Stimulated activated CD8-positive, alpha-beta memory T cell treated with anti-CD3 and anti-CD28 coated beads, Interleukin-15, amount 100 ng/mL, for 24 hours (primary cell): ENCODE measurements at places on chromosomes 1 and 21.

- no peak for DNase-seq
These were observed 156.5 kb downstream of the SLC45A1 start for GRCh38 chr1:8474369-8474768.

DNA sequence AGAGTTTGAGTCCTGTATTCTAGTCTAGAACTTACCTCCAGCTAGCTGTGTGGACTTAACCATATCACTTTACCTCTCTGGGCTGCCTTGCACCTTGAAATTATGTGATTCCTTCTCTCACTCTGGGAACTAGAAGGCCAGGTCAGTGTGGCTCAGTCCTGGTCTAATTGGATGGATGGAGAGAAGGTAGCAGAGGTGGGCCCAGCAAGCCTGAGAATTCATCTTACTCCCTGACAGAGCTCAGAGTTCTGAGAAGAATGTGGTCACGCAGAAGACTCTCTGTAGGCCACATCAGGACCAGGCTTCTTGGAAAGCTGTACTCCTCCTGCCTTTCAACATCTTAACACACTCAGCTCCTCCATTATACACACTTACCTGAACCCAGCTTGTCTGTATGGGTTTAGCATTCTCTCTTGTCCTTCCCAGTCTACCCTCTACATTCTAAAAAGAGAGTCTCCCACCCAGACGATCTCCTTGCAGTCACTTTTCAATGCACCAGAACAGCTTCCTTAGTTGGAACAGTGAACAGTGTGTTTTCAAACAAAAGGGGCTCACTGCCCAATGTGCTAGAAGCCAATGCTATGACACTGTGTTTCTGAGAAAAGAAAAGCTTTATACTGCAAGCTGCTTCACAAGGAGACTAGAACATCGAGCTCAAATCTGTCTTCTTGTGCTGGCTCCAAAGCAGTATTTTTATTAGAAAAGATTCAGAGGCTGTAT lies 60.5 kb downstream of the CAPN9 start:
- DNase-seq, result no peak

DNA sequence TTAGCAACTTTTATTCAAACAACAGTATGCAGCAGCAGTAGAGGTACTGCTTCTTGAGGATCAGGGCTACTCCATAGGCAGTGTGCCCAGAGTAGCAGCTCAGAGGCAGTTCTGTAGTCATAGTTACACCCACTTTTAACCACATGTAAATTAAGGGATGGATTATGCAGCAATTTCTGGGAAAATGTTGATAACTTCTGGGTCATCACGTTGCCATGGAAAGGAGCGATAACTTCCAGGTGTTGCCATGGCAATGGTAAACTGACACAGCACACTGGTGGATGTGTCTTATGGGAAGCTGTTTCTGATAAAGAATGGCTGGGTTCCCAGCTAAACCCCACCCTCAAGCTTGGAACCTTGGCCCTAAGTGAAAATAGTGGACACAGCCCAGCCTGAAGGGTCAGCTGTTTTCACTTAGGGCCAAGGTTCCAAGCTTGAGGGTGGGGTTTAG lies 29.0 kb upstream of the PLA2G2A start:
- no peak for DNase-seq

GRCh38 chr1:93440706-93441105 lies 7.2 kb upstream of the FNBP1L start:
- no peak for DNase-seq

DNA sequence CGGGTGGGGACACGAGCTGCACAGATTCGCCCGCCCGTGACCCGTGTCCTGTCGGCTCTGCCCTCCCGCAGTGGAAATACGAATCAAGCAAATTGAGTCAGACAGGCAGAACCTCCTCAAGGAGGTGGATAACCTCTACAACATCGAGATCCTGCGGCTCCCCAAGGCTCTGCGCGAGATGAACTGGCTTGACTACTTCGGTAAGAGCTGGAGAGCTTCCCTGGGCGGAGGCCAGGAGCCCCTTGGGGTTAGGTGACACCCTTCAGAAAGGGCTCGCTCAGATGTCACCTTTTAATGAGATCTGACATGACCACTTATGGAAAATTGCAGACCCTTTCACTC lies 489 bp downstream of the CDCA8 start:
- no peak for DNase-seq

GRCh38 chr1:205582471-205583291 lies 49.1 kb downstream of the ELK4 start:
- no peak for DNase-seq
